Renal pelvis (tissue), 12 donors: ENCODE measurements at places on chromosomes 1 and 21. TPM values are rescaled to one million over a fixed set of nuclear protein-coding genes. Genes with fewer than 3 reads are reported as not detected.

Gene SERINC2
- 58.5 TPM for polyA plus RNA-seq

Gene LRRC7
- polyA plus RNA-seq, result 7.9 TPM

Gene CHI3L2
- 0.07 TPM for polyA plus RNA-seq

Gene PROX1
- 6.7 TPM for polyA plus RNA-seq

Gene RHBDL2
- polyA plus RNA-seq, result 0.64 TPM

Gene AADACL3
- polyA plus RNA-seq, result not detected

Gene F11R
- polyA plus RNA-seq, result 103 TPM

Gene DUSP23
- 36.5 TPM for polyA plus RNA-seq

GRCh38 chr1:43056981-43057391 is 98.3 kb upstream of the SLC2A1 start:
- DNase-seq, result peak; percentile 31

DNA sequence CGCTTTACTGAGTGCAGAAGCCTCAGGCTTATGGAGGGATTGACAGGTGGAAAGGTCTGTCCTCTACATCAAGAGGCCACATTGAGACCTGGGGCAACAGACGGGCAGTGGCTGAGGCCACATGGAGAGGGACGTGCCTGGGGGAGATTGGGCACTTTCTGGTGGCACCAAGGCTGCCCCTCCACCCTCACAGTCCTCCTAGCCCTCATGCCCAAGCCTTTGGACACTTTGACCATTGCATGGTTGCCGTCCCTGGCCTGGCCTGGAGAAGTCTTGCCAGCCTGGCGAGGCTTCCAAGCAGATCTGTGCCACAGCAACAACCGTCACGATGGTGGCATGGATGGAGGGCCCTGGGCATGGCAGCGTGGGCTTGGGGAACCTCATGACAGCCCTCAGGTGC is 192.1 kb upstream of the VAMP3 start:
- no peak for DNase-seq

- no peak for DNase-seq
Measured at GRCh38 chr1:157932069-157932468, 61.4 kb upstream of the KIRREL1 start.

DNA sequence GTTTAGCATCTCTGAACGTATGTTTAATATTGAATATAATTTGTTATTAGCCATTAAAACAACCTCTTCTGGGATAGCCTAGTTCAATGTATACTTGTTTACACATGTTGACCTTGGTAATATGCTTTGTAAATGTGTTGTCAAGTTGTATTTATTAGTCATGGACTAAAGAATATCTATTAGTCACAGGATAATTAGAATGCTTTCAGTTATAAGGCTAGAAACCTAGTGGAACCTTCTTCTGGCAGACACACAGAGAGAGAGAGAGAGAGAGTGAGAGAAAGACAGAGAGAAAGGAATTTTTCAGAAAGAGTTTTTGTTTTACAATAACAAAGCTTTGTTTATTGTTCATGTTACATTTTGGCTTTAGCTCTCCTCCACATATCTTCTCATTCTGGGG is 181.1 kb upstream of the APP start:
- DNase-seq, result no peak

DNA sequence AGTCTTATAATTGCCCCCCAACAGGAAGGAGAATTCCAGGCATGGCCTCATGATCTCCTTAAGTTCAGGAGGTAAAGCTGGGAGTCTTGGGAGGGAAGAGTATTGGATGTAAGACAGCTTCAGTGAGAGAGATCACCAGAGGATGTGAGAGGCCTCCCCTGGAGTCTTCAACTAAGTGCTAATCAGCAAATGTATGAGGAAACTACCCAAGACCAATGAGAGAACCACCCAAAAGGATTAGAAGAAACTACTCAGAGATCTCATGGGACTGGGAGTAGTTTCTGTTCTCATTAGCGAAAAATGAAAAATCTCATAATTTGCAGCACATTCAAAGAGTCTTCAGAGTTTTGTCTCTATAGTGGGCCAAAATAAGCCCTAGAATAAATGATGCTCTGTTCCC is 36.6 kb upstream of the WNT2B start:
- no peak for DNase-seq

DNA sequence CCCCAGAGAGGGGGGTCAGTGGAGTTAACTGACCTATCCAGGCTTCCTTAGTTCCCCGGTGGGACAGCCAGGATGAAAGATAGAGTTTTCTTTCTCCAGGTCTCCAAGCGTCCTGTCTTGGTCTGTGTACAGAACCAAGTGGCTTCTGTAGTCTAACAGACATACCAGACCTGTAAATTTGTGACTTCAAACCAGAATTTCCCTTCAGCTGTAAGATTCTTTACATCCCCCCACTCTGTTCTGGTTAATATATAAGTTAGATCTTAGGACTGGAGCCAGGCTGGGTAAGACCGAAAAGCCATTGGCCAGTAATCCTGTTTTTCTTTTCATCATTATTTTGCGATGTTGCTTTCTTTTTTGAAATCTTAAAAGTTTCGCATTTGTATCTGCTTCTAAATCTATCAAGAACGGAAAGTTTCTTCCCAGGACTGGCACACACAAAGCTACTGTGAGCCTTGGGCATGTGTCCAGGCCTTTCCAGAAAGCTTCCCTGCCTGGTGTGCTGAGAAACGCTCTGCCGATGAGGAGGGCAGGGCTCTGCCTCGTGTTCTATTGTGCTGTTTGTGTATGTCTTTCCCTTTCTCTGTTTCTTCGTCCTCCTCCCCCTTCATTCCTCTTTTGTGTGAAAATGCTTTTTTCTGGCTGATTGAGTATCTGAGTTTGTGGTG is 72.3 kb downstream of the RGL1 start:
- DNase-seq, result no peak

GRCh38 chr1:206769304-206769731 is 1.3 kb upstream of the IL19 start:
- no peak for DNase-seq

- DNase-seq, result no peak
Measured at GRCh38 chr1:6248161-6248776, 4.3 kb downstream of the HES3 start.

- peak; percentile 69 for DNase-seq
Measured at GRCh38 chr1:6646499-6647148, 22.0 kb downstream of the THAP3 start.

- no peak for DNase-seq
Measured at GRCh38 chr1:37741662-37742061, 23.3 kb downstream of the EPHA10 start.

DNA sequence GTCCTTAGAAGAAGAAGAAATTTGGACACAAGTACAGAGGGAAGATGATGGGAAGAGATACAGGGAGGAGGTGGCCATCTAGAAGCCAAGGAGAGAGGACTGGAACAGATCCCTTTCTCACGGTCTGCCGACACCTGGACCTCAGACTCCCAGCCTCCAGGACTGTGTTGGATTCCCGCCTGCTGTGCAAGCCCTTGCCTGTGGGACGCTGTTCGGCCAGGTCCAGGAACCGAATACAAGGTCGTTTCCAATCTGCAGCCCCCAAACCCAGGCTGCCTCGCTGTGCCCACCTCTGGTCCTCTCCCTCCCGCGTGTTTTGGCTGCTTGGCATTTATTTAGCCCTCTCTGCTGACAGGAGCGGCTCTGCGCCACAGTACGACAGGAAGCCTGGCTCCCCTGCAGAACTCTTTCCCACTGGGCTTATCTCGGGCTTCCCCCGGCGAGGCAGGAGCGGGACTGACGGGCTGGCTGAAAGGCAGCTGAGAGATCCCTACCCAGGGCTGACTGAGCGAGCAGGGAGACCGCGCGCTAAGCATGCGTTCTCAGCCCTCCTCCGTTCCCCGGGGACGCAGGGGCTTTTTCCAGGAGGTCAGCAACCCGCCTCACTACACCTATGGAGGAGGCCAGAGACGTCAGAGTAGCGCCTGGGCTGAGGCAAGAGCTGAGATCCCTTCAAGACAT is 238.4 kb downstream of the TNR start:
- DNase-seq, result no peak

GRCh38 chr1:179754041-179754624 is 11.0 kb downstream of the FAM163A start:
- no peak for DNase-seq

DNA sequence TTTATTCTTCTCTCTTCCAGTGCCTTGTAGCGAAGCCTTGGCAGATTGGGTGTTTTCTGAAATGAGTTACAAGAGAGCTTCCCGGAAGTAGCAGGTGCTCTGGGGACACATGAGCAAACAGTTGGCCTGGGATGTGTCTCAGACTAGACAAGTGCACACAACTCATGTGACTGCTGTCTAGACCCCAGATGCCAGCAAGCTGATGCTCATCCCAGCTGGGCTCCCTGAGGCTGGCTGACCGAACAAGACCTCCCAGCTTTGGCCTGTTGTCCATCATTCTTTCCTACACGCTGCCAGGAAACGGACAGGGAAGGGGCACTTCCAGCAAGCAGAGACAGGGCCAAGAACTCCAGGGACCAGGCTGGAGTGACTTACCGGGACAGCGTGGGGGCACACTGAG is 18.7 kb upstream of the CSF1 start:
- DNase-seq, result no peak

DNA sequence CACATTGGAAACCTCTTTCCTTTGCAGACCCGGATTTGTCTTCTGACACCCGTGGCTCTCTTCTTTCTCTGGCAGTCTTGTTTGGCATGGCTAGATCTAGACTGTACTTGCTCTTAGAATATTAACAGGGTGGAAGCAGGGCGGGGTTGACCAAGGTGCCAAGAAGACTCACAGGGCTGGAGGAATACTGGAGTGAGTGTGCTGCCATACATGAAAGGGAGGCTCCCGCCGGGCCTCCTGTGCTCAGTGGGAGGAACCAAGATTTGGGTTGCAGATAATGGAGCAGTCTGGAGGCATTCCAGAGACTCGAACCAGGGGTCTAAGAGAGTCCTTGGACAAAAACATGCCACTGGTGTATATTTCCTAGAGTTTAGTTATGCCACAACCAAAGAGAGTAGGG is 27.6 kb upstream of the SNX27 start:
- DNase-seq, result no peak

GRCh38 chr21:29726044-29726443 is 213.8 kb downstream of the GRIK1 start:
- no peak for DNase-seq

DNA sequence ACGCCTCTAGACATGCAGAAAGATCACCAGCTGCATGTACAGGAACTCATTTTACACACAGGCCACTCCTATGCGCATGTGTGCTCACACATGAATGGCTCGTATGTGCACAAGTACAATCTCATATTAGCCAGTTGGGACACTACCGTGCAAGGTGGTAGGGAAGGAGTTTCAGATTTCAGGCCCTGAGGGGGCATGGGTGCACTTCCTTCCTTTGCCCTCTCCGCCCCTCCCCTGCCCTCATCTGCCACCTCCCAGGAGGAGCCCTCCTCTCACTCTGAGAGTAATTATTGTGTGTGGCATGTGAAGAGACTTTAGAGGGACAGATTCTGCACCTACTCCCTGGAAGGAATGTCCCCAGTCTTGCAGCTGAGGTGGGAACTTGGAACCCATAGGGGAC is 14.8 kb downstream of the EDN2 start:
- no peak for DNase-seq

DNA sequence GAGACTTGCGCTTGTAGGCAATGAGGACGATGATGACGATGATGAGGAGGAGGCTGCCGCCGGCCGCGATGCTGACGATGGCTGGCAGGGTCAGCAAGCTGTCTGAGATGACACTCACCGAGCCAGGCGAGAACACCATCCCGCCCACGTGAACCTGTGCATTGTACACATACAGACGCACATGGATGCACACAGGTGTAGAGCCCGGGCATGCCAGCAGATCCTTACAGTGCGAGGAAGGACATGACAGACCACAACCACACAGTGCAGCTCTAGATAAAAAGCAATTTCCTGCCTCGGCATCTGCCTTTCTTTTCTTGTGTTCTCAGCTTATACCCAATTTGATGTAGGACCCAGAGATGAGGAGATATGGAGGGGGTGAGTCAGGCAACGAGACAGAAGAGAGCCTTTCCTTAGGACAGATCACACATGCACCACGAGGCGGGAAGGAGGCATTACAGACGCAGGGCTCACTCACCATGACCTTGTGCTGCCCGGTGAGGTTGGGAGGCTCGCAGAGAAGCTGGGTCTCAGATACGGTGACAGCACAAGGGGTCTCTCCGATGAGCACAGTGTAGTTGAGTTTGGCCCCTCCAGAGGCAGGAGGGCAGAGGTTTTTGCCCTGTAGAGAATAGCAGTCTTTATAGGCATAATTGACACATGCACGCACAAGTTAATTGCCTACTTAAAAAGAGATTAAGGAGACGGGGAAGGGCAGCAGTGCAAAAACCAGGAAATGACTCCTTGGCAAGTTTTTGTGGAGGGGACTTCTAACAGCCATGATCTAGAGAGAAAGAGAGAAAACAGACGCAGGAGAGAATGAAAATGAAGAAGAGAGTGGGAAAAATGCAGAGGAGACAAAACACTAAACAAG is 133.9 kb upstream of the CD34 start:
- no peak for DNase-seq

GRCh38 chr1:97201641-97202040 is 480.1 kb downstream of the PTBP2 start:
- no peak for DNase-seq

DNA sequence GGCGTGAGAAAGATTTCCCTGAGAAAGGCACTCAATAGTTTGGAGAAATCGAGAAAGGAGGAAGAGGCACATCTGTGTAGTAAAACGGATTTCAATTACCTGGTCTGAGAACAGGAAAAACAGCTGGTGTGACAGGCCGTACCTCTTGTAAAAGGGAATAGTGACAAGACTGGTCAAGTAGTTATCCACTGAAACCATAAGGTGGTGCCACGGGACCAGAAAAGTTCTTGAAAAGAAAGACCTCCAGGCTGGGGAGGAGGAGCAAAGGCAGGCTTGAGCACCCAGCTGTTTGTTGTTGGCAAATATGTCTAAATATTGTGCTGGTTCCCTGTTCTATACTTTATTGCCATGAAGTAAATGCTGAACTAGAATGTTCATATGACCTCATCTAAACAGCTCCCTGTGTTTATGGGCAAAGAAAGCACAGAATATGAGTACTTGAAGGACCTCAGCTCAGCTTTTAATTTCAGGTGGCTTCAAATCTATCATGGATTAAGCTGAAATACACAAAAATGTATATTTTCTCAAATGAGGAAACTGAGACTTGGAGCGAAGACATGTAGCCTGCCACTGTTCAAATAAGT is 4.0 kb downstream of the HAO2 start:
- DNase-seq, result peak; percentile 73

GRCh38 chr21:42120101-42120902 is 49.2 kb downstream of the UMODL1 start:
- no peak for DNase-seq

GRCh38 chr1:205822397-205822796 is 9.4 kb upstream of the SLC41A1 start:
- DNase-seq, result no peak

GRCh38 chr1:228647523-228648444 is 87.5 kb upstream of the RHOU start:
- DNase-seq, result peak; percentile 52

DNA sequence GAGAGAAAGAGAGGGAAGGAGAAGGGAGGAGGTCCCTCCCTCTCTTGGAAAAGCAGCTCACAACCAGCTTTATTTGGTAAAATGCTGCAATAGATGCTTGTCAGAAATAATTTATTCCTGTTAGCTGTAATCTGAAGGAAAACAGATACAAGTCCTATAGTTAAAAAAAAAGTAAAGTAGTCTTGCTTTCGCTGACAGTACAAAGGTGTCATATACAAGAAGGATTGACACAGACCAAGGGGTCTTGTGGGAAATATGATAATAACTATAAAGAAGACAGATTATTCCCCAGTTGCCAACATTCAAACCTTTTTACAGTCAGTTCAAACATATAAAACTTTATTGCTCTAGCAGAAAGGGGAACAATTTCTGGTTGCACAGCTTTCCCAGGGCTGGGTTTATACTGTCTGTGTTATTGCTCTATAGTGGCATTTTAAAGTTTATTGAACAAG is 145.0 kb downstream of the PBX1 start:
- no peak for DNase-seq
